ENCODE measurements at places on chromosomes 7 and 10. TPM values are rescaled to one million over a fixed set of nuclear protein-coding genes. Genes with fewer than 3 reads are reported as not detected.

CDHR1 gene
- total RNA-seq = 4.3 TPM

GRCh38 chr7:128041203-128041602, 10.0 kb upstream of the LRRC4 start:
- no peak for DNase-seq

DNA sequence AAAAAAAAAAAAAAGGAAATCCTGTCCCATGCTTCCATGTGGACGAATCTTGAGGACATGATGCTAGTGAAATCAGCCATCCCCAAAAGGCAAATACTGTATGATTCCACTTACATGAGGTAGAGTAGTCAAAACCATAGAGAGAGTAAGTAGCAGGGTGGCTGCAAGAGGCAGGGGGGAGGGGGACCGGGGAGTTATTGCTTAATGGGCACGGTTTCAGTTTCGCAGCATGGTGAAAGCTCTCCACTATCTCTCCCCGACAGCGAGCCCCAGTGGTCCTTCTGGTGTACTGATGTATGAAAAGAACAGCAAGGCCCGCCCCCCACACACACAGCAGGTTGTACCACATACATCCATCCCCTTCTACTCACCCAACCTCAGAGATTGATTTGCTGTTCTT, 32.8 kb downstream of the NOD1 start:
- peak; percentile 12 for DNase-seq

SYT15 gene
- total RNA-seq = 0.07 TPM

AGBL3 gene
- total RNA-seq = 1.0 TPM

DNA sequence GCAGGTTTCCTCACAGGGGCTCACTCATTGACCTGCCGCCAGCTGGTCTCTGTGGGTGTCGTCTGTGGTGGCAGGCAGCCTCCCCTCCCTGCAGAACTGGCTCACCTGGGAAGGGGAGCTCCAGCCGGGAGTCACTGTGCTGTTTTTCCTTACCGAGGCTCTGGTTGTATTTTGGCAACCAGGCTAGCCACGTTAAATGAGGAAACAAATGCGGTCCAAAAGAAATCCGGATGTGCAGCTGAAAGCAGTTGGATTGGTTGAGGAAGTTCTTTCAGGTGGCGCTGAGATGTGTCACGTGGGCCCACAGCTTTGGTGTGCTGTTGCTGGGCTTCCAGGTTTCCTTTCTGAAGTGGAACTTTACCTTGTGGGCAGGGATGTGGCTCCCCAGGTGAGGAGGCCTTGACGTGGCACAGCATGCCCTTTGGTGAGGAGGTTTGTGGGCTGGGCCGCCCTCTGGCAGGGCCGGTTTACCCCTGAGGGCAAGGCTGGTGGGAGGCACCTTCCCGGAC, 14.2 kb downstream of the MTURN start:
- no peak for DNase-seq

MKLN1 gene
- 20.1 TPM for total RNA-seq

DNA sequence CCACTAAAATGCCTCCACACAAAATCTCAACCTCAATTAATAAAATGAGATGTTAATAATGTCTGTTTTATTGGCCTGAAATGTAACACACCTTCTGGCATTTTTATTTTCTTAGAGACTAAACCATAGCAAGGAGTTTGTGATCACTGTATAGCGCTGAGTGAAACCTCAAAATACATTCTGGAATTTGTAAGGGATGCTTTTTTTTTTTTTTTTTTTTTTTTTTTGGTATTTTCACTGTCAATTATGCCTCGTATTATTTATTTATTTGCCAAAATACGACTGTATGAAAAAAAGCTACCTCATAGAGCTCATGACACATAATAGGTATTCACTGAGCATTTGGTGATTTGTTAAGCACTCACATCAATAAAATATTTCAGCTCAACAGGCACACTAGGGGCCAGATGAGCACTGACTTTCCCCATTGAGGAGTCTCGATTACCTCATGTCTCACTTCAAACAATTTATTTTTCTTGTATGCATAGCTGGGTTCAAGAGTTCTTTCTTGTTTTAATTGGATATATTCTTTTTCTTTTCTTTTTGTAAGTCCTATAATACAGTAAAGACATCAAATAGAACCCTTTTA, 36.5 kb downstream of the SEMA3C start:
- DNase-seq = no peak

HOXA3 gene
- 26.4 TPM for total RNA-seq

SDHAF3 gene
- total RNA-seq = 16.4 TPM

DNA sequence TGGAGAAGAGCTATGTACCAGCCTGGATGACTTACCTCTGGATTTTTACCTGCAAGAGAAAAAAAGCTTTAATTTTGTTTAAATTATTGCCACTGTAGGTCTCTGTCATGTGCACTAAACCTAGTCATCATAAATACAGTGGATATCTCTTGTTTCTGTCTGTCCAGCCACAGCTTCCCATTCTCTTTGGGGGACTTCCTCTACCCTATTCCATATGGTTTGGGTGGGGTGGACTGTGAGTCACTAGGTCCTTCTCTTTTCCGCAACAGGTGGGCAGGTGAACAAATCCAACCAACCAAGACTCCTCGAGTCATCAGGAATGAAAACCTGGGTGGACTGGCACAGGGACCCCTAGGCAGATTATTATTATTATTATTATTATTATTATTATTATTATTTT, 87.3 kb upstream of the CYTH3 start:
- no peak for DNase-seq

DNA sequence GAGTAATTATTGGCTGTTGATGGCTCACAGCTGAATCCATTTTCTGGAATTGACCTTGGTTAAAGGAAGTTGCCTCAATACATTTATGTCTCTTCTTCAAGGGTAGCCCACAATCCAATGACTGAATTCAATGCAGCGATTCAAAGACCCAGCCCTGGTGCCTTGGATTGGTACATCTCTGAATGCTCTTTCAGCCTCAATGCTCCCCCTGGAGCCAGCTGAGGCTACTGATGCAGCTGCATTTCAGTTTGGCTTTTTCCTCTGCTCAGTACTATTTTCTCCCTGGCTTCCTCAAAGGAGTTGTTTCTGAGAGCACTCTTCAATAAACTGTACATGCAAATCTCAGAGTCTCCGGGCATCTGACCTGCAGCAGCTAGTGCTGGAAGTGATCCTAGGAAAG, 633 bp upstream of the EBLN1 start:
- DNase-seq = no peak

GRCh38 chr7:71208881-71209280, 76.9 kb downstream of the GALNT17 start:
- DNase-seq = no peak
